Activated T-helper 1 cell treated with anti-CD3 and anti-CD28 coated beads, Interleukin-2, amount 50 U/mL, for 16 hours (primary cell): ENCODE measurements at places on chromosomes 7 and 10.

DNA sequence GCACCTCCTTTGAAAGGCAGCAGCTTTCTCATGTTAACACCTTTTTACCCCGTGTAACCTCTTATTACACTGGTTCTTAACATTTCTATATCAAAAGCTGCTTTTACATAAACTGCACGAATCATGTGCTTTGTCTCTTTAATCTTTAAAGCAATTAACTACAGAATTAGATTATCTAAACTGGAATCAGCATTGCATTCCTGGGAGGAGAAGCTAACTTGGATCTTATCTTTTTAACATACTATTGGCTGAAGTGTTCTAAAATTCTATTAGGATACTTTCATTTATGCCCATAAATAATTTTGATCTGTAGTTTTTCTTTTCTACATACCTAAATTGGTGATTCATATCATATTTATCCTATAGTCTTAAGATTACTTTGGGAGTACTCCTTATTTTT lies 428.4 kb upstream of the IGFBP3 start:
- no peak for DNase-seq

DNA sequence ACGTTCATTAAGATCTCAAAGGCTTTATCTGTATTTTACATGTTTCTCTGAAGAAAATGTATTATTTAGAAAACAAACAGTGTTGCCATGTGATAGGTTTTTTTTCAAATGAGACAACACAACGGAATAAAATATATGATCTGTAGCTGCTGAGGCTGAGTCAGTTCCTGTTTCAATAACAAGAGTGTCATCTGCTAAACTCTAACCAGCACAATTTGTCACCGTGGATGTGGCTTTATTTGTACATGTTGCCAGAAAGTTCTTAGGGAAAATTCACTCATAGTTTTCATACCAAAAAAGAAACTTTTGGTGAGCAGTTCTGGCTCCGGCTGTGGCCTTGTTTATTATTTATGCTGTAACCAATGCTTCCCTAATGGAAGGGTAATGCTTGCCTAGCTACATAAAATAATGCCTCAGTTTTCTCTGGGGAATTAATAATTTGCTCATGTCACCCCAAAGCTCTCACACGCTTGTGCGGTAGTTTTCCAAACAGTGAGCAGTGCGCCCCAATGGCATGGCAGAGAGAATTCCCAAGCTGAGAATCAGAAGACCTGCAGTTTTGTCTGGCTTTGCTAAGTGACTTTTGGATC lies 20.3 kb upstream of the KLF6 start:
- no peak for DNase-seq

DNA sequence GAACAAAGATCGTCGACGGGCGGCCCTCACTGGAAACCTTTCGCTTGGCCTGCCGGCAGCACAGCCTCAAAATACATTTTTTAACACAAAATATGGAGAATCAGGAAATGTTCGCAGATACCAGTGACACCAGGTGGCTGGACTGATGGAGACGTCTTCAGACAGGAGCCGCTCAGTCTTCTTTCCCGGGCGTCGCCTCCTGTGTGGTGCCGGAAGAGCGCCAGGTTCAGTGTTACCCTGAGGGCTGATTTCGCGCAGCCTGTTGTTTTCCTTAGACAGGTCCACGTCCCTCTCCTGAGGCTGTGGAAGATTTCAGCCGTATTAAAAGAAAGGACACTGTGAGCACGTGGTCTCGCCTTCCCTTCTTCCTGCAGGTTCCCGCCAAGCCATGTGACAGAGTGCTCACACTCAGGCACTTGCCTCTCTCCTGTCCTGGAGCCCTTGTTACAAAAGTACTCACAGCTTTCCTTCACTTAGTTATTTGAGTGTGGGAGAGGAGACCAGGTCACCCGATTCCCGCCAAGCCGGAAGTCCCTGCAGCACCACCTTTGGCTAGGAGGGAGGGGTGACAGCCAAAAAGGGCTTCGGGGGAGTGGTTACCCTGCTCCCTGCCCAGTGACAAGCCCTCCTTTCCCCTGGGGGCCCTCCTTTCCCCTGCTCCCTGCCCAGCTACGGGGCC lies 21.7 kb upstream of the PWWP2B start:
- DNase-seq, result no peak

GRCh38 chr7:103894656-103895596 lies 94.5 kb downstream of the RELN start:
- no peak for DNase-seq

DNA sequence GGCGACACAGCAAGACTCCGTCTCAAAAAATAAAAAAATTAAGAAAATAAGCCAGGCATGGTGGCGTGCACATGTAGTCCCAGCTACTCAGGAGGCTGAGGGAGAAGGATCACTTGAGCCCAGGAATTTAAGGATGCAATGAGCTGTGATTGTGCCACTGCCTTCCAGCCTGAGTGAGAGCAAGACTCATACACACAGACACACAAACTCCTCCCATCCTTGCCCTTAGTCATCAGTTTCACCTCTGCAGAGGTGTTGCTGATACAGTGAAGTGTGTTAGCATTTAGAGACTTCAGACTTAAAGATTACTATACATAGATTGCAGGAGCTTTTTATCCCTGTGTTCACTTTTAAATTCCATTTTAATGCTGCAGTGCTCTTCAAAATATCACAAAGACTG lies 5.5 kb upstream of the H2AZ2 start:
- no peak for DNase-seq

- DNase-seq, result no peak
Measured at GRCh38 chr10:132583456-132583855, 45.9 kb downstream of the INPP5A start.

GRCh38 chr7:141073173-141073640 lies 657 bp upstream of the TMEM178B start:
- DNase-seq, result no peak

DNA sequence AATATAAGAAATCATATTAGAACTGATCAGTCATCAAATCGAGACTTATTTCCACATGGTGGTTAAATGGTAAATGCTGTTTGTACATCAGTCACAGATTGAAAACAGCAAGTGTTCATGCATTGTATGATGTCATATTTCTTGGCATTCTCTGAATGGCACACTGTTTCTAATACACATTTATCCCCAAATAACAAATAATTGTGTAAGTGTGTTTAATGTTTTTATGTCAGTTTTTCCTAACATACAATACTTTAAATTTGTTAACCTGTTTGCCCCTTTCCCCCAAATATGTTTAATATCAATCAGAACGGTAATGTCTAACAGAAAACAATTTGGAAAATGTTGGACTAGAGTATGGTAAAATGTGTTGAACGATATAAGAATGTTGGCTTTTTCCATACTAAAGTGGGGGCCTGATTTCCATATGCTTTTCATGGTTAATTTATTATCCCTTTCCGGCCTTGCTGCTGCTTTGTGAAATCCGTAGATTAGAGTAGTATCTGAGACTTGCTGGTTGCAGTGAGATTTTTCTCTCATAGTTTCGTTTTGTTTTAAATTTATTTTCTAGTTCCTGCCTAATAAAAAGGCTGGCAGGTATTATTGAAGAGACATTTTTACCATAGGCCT lies 23.7 kb downstream of the RAB18 start:
- no peak for DNase-seq

DNA sequence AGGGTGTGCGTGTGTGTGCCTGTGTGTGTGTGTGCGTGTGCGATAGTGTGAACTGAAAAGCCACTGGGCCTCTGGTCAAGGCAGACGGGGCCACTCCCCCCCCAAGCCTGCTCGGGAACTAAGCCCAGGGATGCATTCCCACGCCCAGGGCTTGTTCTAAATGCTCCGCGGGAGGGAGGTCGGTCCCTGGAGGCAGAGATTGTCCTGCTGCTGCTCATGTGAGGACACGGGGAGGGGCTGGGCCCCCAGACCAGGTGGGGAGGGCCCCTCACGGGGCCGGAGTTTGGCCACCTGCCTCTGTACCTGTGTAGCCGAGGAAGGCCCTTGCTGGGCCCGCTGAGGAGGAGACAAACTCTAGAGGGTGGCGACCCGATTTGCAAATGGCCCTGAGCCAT lies 93.9 kb downstream of the PDGFA start:
- DNase-seq, result no peak

- DNase-seq, result no peak
Measured at GRCh38 chr7:17528636-17529035, 230.2 kb downstream of the AHR start.

GRCh38 chr7:90520484-90520883 lies 51.0 kb downstream of the PTTG1IP2 start:
- DNase-seq, result no peak

DNA sequence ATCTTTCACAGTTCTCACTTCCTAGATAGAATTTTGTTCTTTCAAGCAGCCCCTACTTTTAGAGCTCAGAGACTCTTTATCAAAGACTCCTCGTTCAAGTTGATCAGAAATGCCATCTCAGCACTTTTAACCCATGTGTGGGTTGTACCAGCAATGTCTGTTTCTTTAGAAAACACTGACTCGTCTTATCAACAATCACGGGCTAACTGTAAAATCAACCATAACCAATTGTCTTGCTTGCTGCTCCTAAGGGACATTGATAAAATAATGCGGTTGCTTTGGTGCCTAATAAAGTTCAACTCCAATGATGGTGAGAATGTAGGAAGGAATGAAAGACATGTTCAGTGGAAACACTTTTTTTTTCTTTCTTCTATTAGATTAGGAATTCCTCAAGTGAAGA lies 12.9 kb upstream of the CDK6 start:
- no peak for DNase-seq

DNA sequence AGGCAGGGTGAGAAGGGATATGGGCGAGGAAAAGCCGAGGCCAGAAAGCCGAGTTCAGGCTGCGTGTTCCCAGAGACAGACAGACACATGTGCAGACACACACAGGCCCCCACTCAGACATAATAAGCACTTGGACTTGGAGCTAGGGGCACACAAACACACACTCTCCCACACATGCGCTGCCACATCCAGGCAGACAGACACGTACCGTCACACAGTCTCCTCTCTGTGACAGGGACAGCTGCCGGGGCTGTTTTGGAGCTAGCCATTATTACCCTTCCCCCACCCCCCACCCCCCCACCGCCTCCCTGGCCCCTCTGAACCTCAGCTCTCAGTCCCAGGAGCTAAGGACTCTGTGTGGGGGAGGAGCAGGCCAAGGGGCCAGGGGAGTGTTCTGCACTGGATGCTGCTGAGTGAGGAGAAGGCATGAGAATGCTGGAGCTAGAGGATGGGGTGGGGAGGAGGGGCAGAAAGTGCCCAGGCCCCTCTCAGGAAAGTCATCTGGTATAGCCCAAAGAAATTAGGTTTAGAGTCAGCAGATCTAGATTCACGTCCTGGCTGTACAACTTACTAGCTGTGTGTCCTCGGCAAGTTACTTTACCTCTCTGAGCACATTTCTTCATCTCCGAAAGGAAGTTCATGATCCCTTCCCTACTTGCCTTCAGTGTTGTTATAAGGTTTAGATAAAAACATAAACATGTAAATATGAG lies 6.3 kb downstream of the PITX3 start:
- no peak for DNase-seq

- no peak for DNase-seq
Measured at GRCh38 chr7:156652886-156653568, 12.5 kb downstream of the RNF32 start.

GRCh38 chr7:112866424-112866823 lies 76.2 kb upstream of the TMEM168 start:
- no peak for DNase-seq

DNA sequence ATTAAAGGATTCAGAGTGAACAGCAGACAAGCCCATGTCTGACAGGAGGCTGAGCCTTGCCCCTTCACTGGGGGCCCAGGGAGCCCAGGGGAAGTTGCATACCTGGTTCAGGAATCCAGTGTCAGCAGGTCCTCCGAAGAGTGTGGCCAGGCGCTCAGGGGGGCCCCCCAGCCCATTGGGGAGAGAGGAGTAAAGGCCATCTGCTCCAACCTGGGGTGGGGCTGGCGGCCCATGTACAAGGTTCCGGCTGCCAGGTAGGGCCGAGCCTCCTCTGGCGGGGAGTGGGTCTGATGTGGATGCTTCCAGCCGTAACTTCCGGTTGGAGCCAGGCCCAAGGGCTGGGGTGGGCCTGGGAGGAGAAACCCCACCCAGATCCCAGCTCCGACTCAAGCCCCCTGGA lies 2.3 kb downstream of the PSD start:
- no peak for DNase-seq

DNA sequence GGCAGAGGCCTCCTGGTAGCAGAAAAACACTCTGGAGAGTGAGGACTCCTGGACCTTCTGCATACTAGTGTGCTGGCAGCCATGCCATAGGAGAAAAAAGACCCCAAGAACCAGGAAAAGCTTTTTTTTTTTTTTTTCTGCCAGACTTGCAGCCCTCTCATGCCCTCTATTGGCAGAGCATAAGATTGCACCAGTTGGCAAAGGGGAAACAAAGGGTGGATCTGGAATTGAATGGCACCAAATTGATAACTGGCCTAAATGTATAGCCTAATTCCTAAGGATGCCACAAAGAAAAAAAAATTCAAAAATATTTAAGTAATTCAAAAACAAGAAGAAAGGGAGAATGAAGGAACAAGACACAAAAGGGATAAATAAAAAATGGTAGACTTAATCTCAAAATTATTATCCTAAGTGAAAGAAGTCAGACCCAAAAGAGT lies 112.5 kb upstream of the GHITM start:
- DNase-seq, result no peak

- DNase-seq, result no peak
Measured at GRCh38 chr7:129401228-129401966, 32.8 kb upstream of the STRIP2 start.

GRCh38 chr7:92875719-92876118 lies 39.3 kb upstream of the CDK6 start:
- DNase-seq, result no peak

DNA sequence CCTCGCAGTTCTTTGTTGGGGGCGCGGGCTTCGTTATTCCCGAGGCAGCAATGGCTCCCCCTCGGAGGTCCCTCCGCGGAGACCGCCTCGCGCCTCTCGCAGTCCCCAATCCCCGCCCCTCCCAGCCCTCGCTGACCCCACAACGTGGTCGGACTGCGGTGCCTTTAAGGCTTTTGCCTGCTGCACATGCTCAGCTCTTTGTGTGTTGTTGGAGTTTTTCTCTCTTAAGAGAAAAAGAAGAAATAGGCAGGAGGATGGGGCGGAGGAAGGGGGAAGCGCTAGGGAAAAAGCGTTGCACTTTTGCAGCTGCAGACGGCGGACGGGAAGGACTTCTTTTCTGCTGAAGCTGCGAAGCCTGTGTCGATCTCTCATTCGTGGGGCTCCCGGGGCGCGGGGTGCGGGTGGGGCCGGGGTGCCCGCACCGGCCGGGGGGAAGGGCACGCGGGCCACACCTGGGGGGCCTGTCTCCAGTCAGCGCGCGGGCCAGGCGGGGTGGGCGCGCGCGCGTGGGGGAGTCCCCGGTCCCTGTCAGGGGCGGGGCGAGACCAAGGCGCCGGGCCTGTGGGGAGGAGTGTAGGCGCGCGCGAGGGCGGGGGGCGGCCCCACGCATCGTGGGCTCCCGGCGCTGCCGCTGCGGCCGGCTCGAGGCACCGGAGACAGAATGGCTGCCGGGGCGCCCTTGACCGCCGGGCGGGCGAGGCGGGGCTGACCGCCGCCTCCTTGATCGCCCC lies 445 bp upstream of the ATRNL1 start:
- no peak for DNase-seq
